NCI-H1417 treated with DMSO at 0.1 percent for 48 hours (cell line): ENCODE measurements at places on chromosomes 4 and X.

DNA sequence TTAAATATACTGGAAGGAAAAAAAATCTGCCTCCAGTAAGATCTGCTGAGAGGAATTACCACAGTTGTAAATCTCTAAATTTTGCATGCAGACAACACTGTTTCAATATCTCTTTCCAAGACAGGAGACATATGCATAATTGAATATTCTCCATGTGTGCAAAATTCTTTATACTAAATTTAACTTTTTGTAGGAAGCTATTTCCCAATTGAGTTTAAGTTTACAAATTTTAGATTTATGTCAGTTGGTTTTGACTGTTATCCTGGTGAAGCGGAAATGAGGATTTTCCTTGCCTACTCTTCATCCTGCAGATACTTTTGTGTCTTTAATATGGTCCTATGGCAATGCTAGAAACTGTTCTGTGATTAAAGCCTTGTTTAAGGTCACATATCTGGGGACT, 1352.9 kb downstream of the FSTL5 start:
- no peak for DNase-seq

DNA sequence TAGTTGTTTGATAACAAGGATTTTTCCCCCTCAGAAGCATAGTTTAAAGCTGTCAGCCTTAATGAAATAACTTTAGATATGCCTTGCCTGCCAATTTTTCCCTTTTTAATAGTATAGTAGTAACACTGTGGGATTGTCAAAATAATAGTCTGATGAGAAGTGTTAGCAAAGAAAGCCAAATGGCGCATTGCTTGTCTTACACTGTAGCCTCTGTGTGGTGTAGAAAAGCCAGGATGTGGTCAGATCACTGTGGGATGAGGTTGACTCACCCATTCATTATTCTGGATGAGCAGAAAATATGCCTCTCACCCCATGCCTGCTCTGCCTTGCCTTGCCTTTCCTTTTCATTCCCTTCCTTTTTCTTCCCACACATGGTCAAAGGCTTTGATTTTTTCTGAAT, 257.8 kb upstream of the NRK start:
- no peak for DNase-seq

DNA sequence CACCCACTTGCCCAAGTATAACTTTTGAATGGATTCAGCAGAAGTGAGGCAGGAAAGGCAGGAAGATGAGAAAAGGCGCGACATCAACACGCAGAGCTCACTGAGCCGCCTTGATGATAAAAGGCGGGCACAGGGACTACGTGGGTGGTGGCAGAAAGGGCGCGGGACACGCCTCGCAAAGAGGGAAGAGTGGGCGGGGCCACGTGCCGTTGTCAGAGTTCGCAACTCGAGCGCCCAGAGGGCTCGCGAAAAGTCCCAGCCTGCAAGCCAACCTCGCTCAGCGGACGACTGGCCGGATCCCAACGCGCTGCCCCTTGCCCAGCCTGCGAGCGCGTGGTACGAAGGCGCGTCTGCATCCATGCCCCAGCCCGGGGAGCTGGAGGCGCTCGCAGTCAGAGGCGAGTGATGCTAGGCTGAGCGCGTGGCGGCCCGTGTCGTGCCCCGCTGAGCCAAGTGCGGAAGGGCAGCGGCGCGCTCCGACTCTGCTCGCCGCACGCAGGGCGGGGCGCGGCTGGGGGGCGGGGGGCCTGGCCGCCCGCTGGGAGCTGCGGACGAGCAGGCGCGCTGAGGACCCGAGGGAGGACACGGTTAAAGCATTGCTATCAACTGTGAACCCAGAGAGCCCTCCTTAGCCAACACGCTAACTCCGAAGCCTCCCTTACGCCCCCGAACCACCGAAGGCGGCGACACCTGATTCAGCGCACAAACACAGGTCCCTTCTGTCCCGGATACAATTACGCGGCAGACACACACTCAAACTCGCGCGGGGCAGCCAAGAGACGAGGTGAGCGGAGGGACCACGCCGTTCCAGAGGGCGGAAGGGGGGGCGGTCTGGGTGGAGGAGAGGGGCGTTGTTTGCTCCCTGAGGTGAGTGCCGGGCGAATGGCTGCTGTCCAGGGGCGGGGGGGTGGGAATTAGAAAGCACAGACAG, at the start of gene UGT8:
TSS of gene UGT8 (plus strand) at position 617 of the 931 bp plus-strand sequence. CDS start 24,074 bp downstream, outside the sequence.
- peak; percentile 87 for DNase-seq

- no peak for DNase-seq
Measured at GRCh38 chrX:103789004-103789403, 12.4 kb downstream of the PLP1 start.

GRCh38 chr4:53518807-53519206, 72.5 kb downstream of the LNX1 start:
- DNase-seq = no peak
